Stimulated activated CD4-positive, alpha-beta T cell treated with anti-CD3 and anti-CD28 coated beads, TNF-alpha, amount 100 ng/mL, for 24 hours (primary cell): ENCODE measurements at places on chromosomes 2 and 18.

DNA sequence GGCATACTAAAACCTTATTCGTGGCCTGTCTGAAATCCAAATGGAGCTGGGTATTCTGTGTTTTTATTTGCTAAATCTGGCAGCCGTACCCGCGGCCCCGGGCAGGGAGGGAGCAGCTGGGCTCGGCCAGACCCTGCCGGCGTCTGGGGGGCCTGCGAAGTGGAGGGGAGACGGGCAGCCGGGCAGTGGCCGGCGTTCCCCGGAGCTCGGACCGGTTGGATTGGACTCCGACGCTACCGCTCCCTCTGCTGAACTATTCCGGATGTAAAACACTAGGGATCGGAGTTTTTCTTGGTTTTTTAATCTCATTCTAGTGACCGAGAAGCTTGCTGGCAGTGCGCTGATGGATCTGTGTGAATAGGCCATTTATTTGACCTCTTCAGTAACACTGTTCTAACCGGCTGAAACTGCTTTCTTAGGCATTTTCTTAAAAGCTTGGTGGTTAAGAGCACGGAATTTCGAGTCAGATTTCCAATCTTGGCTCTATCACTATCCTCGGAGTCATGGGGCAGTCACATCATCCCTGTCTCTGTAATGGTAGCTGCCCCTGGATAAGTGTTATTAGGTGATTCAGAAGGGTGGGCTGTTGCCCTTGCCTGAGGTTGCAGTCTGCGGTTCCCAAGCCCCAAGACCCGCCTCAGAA lies 694 bp downstream of the UNC50 start:
- DNase-seq: no peak

- no peak for DNase-seq
Measured at GRCh38 chr18:58526425-58527284, 102.2 kb downstream of the ALPK2 start.

DNA sequence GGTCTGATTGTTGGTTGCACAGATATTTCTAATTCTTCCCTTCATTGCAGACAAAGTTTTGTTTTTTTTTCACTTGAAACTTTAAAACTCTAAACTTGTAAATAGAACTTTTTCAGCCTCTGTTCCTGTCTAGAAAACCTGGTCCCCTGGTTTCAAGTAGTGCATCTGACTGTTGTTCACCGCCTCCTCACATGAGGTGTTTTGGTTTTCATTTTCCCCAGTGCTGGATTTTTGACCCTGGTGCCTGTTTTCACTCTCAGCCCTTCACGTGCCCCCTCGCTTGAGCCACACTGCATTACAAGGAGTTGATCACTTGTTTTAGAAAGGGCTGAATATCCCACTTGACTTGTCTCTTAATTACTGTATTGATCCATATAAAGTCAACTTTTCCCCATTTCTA lies 100.1 kb downstream of the TMEM185B start:
- DNase-seq: no peak

GRCh38 chr2:210707900-210708299 lies 151.5 kb downstream of the CPS1 start:
- no peak for DNase-seq

- DNase-seq: no peak
Measured at GRCh38 chr2:144011553-144011952, 508.4 kb downstream of the ZEB2 start.

- DNase-seq: peak; percentile 47
Measured at GRCh38 chr2:236512902-236513435, 56.7 kb upstream of the ACKR3 start.
